Effector memory CD8-positive, alpha-beta T cell (primary cell): ENCODE measurements at places on chromosomes 1 and 21.

DNA sequence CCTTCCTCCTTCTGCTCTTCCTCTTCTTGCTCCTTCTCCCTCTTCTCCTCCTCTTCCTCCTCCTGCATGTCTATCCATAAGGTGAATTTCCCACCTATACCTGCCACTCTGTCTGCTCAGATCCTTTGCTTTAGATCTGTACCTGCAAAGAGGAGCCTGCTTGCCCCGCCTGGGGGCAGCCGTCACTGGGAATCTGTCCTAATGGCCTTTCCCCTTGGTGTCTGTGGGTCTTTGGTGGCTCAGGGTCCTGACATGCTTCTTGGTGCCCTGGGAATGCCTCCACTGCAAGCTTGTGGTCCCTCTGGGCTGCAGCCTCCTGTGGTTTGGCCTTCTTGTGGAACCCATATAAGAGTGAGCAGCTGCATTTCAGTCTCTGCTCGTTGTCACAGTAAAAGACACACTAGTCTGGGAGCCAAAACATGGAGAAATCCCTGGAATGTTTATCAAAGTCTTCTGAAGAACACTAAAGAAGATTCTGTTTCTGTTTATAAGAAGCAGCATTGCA is 79.5 kb upstream of the CSF3R start:
- H3K27me3 ChIP-seq = peaks cover 26% of the 10 kb centered on the region
- no peak overlapping the region for H3K4me3 ChIP-seq
- no peaks in the 10 kb centered on the region for H3K36me3 ChIP-seq
- H3K4me1 ChIP-seq = no peaks in the 10 kb centered on the region
- DNase-seq = no peak

DNA sequence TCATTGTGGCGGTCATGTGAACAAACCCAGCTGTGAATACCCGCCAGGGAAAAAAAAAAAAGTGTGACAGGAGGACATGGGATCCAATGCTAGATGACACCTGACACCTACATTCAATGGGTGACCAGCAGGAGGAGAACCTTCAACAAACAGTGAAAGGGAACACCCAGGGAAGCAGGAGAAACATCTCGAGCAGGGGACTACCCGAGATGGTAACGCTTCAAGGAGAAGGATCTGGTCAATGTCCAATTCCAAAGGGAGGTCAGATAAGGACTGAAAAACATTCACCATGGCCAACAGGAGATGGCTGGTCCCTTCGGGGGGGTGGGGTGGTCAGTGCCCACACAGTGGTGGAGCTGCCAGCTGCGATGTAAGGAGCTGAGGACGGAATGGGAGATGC is 46.3 kb downstream of the PTPN14 start:
- H3K4me3 ChIP-seq = no peak overlapping the region
- H3K4me1 ChIP-seq = peaks cover 4% of the 10 kb centered on the region
- no peak overlapping the region for H3K27ac ChIP-seq
- H3K36me3 ChIP-seq = no peaks in the 10 kb centered on the region
- peaks cover 41% of the 10 kb centered on the region for H3K27me3 ChIP-seq

- H3K27me3 ChIP-seq = no peaks in the 10 kb centered on the region
- no peak for DNase-seq
- H3K4me3 ChIP-seq = peak overlapping the region; percentile 10
Observed at GRCh38 chr1:24709791-24710441, 35.3 kb upstream of the CLIC4 start.

GRCh38 chr1:165592945-165593823 is 37.9 kb upstream of the MGST3 start:
- no peak overlapping the region for H3K4me3 ChIP-seq
- H3K27ac ChIP-seq = no peak overlapping the region
- peaks cover 9% of the 10 kb centered on the region for H3K36me3 ChIP-seq
- DNase-seq = peak; percentile 78
